ENCODE measurements at places on chromosomes 13 and 19.

DNA sequence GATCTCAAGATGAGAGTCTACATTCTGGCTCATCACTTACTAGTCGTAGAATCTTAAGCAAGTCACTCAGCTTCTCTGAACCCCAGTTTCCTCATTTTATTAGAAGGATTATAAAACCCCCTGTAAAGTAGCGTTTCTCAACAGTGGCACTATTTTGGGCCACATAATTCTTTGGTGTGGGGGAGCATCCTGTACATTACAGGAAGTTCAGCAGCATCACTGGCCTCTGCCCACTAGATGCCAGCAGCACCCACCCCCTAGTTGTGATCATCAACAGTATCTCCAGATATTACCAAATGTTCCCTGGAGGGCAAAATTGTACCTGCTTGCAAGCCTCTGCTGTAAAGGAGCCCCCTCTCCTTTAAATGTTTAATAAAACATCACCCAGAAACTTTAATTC is 22.6 kb downstream of the STARD13 start:
- no peak for DNase-seq

GRCh38 chr13:44368062-44368591 is 5.5 kb upstream of the SERP2 start:
- DNase-seq: no peak

DNA sequence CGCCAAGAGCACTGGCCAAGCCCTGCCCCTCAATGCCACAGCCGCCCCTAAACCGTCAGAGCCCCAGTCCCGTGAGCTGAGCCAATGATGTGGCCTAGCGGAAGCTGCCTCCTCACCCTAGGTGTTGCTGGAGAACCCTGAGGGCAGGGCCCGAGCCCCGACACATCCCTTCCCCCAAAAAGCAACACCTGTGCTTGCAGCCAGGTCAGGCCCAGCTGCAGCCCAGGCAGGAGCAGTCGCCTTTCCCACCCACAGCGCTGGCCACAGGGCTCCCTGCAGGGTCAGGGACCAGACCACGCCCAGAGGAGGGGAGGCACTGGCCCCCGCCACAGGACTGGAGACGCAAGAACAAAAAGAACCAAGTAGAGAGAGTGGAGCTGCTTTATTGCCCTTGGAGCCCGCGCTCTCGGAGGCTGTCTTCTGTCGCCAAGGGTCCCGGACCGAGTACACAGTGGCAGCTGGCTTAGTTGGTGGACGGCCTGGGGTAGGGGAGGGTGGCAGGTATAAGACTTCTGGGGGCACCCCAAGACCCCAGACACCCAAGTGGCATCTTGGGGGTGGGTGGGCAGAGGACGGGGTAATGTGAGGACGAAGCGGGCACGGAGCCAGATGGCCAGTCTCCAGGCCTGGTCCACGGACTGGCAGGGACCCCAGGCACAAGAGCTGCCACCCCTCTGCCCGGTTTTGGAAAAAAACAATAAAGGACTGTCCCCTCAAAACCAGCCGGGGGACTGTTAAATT is 3.3 kb downstream of the P2RY11 start:
- DNase-seq: no peak

GRCh38 chr19:15452111-15453047 is 2.6 kb upstream of the WIZ start:
- no peak for DNase-seq

DNA sequence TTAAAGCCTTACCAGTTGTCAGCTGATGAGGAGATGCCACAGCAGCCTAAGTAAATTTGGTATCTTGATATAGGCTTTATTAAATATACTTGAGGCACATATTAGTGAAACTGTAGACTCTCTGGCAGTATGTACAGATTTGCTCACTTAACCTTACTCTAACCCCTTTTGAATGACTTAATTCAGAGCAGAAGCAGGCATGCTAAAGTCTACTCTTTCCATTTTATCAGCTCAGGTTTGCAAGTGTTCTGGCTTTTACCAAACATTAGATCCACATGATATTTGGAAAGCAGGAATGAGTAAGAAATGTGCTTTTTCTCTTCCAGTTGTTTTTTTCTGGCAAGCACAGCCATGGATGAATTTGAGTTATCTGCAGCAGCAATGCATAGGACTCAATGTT is 541.0 kb upstream of the PCDH9 start:
- DNase-seq: no peak

GRCh38 chr19:3710265-3710812 is 2.2 kb downstream of the TJP3 start:
- DNase-seq: no peak

- DNase-seq: no peak
These were observed 63.0 kb downstream of the LRCH1 start for GRCh38 chr13:46615888-46616531.

Measured in stimulated activated CD8-positive, alpha-beta memory T cell treated with anti-CD3 and anti-CD28 coated beads, Interleukin-7, amount 100 ng/mL, for 1 hour (primary cell).